Kidney (tissue), 22 donors: ENCODE measurements at places on chromosomes 2 and 18. TPM values are rescaled to one million over a fixed set of nuclear protein-coding genes. Genes with fewer than 3 reads are reported as not detected.

The NTSR2 gene
- not detected for total RNA-seq

The ACTG2 gene
- 13.7 TPM for total RNA-seq

The UGT1A8 gene
- total RNA-seq = not detected

The PCARE gene
- not detected for total RNA-seq

DNA sequence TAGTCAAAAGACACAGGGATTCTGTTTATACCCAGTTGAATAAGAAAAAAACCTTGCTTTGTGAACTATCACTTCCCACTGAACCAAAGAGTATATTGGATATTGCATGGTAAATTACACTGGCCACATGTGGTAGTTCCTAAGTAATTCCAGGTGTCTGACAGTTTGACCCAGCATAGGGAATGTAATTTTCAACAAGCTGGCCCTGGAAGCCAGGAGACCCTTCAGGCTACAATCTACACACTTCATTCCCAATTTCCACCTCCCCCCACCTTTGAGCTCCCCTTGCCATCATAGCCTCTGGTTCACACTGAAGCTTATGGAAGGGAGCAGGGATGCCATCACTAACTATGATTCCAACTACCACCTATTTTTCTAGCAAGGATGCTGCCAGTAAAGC lies 2.8 kb downstream of the FRZB start:
- no peaks in the 10 kb centered on the region for H3K36me3 ChIP-seq
- H3K4me3 ChIP-seq = no peak overlapping the region
- H3K27me3 ChIP-seq = no peaks in the 10 kb centered on the region
- H3K27ac ChIP-seq = no peak overlapping the region

DNA sequence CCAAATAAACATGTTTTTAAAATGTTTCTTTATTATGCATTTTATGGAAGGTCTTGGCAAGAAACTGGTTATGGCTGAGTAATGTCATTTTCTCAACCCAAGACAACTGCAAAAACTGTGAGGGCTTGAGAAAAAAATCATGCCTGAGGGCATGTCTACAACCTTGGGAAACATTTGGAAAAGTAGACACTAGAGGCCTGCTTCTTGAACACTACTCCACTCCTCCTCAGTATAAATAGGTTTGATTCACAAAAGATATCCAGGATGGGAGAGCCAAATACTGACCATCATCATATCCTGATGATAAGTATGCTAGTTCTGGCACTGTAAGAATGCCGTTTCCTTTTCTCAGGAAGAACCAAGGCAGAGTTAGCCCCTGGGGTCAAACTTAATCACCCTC lies 71.1 kb downstream of the OSR1 start:
- H3K4me3 ChIP-seq = no peak overlapping the region
- no peak overlapping the region for H3K27ac ChIP-seq
- H3K4me1 ChIP-seq = no peaks in the 10 kb centered on the region
- H3K27me3 ChIP-seq = no peaks in the 10 kb centered on the region
- H3K36me3 ChIP-seq = no peaks in the 10 kb centered on the region

DNA sequence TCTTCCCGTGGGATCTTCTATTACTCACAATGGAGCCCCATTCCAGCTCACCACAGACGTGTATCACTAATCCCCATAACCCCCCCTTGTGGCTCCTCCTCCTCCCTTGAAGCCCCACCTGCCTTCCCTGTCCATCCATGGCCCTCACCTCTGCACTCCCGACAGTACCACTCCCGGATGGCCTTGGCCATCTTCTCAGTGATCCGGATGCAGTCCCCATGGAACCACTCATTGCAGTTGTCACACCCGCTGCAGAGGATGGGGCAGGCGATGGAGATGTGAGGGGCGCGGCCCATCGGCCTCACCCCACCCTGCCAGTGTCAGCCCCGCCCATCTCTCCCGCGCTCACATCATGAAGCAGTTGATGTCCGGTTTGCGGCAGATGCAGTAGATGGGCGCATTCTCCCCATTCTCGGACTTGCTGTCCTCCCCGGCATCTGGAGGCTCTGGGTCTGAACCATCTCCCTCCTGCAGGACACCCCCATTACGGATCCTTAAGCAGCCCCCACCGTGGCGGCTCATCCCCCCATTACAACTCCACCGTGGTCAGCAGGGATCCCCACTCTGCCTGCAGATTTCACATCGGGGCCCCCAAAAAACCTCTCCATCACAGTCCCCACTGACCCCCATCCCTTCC lies 983 bp downstream of the CXXC1 start:
- peaks cover 7% of the 10 kb centered on the region for H3K4me1 ChIP-seq
- peak; percentile 77 for DNase-seq
- peak overlapping the region; percentile 91 for H3K4me3 ChIP-seq
- peaks cover 13% of the 10 kb centered on the region for H3K36me3 ChIP-seq

DNA sequence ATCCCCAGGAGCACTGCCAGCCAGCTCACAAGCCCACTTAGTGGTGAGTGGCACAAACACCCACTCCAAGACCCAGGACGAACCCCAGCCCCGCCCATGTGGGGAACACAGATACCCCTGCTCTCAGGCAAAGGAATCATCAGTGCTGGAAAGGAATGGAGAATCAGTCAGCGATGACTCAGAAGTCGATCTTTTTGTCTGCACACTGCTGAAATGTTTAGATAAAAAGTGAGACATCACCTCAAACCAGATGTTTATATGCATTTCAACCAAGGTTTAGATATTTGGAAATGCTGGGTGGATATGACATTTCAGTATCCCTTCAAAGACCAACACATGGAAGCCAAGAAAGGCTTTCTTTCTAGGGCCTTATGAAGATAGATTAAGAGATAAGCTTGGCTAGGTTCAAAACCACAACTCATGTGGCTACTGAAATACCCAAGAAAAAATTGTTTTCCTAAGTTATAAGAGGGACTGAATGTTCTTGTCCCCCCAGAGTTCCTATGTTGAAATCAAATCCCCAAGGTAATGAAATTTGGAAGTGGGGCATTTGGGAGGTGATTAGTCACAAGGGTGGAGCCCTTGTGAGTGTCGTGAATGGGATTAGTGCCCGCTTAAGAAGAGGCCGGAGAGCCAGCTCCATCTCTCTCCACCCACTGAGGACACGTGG lies 43.7 kb downstream of the POU3F3 start:
- no peaks in the 10 kb centered on the region for H3K36me3 ChIP-seq

DNA sequence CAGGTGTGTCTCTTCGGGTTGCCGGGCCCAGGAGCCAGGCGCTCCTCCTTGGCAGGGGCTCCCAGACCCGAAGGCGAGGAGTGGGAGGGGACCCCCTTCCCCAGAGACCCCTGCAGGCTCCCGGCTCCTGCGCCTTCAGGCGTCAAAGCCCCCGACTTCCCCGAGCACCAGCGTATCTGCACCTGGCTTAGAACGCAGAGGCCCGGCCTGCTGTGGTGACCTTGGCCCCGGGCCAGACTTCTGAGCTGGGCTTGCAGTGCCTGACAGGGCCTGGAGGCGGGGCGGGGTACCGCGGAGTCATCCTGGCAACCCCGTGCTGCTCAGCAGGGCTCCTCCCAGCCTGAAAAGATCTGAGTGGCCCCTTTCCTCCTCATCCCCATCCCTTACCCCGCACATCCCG lies 27.0 kb downstream of the SKA1 start:
- H3K36me3 ChIP-seq = no peaks in the 10 kb centered on the region
- no peaks in the 10 kb centered on the region for H3K4me1 ChIP-seq
- peaks cover 2% of the 10 kb centered on the region for H3K27me3 ChIP-seq
- H3K27ac ChIP-seq = no peak overlapping the region

DNA sequence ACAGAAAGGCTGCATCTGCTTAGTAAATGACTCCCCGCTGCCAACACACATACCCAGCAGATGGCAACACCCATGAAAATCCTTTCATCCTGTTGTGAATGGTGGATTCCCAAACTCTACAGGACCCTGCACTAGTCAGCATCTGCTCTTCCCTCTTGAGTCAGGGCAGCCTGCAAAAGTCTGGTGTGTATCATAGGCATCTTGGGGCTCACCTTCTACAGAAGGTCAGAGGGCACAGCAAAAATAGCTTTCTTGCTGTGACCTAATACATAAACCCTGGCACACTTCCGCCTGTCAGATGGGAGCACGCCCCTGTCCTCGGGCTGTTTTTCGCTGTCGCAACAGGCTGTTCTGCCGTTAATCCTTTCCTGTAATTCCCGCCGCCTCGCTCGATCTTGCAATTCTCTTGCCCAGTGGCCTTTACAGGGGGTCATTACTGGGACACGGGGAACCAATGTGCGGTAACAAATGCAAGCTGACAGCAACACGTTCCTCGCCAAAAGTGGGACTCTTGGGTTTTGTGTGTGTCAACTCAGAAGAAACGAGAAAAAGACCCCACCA lies 19.9 kb upstream of the SCYGR1 start:
- peak; percentile 78 for DNase-seq
- H3K36me3 ChIP-seq = no peaks in the 10 kb centered on the region
- H3K4me1 ChIP-seq = peaks cover 6% of the 10 kb centered on the region
- H3K4me3 ChIP-seq = no peak overlapping the region
- peak overlapping the region; percentile 23 for H3K27ac ChIP-seq
